ENCODE measurements at places on chromosomes 12 and 14.
A peak's percentile ranks its signal among the peaks of the same experiment; 100 is the strongest.

DNA sequence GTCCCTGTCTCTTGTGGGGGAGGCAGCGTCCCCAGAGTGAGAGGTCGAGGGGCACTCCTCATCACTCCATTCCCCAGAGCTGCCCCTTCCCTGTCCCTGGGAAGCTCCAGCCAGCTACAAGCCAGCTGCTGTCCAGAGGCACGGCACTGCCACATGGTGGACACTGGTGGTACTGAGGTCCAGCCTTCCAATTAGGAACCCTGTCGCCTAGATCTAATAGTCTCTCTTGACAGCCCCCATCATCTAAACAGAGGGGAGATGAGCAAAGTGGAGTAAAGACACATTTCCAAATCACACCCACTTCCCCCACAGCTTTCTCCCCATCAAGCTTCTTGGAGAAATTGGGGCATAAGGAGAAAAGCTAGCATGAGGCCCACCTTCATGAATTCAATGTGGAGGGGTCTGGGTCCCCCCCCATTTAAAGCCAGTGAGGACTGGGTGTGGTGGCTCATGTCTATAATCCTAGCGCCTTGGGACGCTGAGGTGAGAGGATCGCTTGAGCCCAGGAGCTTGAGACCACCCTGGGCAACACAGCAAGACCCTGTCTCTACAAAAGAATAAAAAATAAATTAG, 2.1 kb upstream of the INHBE start:
- peak; percentile 67 for DNase-seq

DNA sequence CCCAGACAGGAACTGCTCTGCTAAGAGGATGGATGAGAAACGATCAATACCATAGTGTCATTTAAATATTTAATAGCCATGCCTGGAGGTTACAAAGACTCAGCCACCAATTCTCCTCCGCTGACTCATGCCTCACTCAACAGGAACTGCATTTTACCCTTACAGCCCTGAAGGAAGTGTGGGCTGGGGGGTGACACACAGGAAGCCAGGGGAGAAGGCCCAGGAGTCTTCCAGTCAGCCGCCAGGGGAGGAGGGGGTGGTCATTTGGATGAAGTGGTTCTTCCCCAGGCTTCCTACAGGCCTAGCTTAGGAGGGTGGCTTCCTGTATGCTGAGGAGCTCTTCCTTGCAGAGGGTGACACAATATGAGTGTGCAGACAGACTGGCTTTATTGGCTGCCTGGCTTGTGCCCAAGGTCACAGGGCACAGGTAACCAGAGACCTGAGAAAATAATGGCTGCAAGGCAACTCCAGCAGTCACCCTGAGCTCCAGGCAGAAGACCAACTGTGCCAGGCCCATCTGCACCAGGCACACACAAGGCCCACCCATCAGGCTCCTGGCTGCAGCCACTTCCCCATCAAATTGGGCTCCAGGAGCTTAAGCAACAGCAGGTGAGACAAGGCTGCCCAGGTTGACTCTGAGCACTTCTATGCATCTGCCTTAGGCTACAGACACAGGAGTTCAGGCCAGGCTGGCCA, 30.6 kb upstream of the RPLP0 start:
- DNase-seq = peak; percentile 68

- no peak for DNase-seq
Observed at GRCh38 chr12:109762673-109763191, 49.1 kb downstream of the FAM222A start.

- peak; percentile 15 for DNase-seq
Observed at GRCh38 chr12:15590180-15590826, 198.9 kb downstream of the EPS8 start.

DNA sequence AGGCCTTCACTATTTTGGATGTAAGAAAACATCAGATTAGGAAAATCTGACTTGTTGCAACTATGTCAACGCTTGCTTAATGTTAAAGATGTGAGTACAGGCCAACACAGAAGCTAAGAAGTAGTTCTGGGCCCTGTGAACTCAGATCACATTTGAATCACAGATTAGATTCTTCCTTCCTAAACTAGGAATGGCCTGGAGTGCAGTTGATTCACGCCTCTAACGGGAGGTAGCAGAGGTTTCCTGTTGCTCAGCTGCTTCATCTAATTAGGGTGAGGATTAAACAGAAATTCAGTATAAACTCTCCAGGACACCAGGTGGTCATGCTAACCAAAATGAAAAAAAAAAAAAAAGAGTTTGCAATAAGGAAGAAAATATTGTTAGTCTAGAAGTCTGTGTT, 314.3 kb downstream of the TRHDE start:
- no peak for DNase-seq

GRCh38 chr14:36508418-36509068, 11.5 kb downstream of the NKX2-1 start:
- DNase-seq = no peak

- no peak for DNase-seq
Observed at GRCh38 chr12:131100031-131100674, 146.4 kb downstream of the ADGRD1 start.

DNA sequence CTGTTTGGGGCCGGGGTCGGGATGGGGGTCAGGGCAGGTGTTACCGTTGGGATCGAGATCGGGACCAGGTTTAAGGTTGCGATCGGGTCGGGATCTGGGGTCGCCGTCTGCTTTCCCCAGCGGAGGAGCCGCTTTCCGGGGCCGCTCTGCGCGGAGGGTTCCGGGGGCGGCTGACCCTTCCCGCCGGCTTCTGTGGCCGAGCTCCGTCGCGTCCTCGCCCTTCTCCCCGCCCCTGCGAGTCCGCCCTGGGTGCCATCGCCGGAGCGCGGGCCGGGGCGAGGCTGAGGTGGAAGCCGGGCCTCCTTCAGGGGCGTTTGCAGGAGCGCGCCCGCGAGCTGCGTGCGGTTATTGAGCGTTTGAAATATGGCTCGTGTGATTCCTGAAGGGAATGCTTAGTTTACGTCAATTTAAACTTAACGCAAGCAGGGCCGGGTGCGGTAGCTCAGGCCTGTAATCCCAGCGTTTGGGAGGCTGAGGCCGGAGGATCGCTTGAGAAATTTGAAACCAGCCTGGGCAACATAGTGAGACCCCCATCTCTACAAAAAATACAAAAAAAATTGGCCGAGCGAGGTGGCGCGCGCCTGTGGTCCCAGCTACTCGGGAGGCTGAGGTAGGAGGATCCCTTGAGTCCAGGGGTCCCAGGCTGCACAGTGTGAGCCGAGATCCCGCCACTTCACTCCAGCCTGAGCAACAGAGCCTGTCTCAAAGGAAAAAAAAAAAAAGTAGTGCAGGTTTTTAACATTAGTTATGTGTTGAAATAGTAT, 620 bp downstream of the PGAM5 start:
- DNase-seq = peak; percentile 20

DNA sequence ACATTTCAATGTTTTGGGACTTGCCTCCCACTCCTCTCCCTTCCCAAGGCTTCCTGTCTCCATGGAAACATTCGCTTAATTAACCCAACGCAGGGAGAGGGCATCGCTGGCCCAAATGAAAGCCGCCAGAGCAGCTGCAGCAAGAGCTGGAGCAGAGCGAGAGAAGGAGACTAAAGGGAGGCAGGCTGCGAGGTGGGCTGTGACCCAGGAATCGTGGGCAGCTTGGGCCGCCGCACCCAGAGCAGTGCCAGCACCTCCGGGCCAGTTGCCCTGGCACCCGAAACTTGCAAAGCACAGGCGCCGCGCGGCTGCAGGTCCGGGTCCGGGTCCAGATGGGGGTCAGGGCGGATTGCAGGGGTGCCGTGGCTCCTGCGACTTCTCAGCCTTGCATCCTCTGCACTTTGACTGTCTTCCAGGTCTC, 43.5 kb upstream of the PTPRQ start:
- no peak for DNase-seq

DNA sequence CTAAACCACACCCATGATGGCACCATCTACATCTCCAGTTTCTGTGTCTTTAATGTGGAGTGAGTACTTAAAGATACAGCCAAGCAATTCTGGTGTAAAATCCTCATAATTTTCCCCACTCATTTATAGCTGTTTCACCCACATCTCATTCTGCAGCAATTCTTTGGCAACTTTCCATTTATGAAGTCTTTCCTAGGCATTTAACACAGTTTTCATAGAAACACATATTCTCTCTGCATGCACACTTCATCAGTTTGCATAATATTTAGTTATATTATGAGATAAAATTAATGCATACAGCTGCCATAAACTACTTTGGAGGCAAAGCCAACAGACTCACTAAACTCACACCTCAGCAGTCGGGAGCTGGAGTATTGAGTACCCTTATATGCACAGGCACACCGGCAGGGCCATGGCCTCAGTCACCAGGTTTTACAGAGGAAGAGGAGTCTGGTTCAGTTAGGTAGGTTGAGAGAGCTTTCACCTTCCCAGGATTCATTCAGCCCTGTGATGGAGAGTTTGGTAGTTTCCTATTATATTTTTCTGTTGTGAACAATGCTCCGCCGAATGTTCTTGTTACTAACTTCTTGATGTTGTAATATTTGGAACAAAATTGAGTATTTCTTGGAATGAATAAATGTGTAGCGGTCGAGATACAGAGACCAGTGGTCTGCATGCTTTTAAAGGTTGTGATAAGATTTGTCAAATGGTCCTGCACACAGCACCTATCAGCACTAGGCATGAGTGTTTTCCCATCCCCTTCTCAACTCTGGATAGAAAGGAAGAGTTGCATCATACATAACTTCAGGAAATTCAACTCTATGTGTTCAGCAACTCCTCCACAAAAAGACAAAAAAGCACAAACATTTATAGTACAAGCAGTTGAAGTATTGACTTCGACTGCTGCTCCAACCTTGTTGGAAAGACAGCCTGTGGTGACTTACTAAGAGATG, 123.5 kb downstream of the TTC8 start:
- no peak for DNase-seq

DNA sequence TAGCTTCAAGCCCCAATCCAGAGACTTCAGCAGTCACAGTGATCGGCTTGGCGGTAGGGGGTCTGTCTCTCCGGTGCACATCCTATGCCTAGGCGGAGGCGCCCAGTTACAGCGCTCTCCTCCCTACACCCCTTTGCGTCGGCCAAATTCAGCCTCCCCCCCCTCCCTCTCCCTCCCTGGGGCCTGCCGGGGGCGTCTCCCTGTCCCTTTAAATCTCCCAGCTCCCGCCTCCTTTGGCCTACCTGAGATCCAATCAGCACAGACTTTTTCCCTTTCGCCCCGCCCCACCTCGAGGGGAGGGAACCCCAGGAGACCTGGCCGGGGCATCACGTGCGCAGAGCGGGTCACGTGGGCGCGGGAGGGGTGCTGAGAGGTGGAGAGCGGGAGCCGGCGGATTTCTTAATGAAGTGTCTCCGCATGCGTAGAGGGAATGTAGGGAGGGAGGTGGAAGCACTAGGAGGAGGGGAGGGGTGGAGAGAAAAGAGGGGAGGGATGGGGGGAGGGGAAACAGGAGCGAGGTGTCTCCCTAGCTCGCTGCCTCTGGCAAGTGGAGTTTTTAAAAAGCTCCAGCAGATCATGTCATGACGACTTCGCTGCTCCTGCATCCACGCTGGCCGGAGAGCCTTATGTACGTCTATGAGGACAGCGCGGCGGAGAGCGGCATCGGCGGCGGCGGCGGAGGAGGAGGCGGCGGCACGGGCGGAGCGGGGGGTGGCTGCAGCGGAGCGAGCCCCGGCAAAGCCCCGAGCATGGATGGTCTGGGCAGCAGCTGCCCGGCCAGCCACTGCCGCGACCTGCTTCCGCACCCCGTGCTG, at the start of gene HOXC13:
Gene HOXC13 (plus strand): TSS at position 506 of the 815 bp plus-strand sequence. CDS start 76 bp downstream, at position 582.
- DNase-seq = peak; percentile 67

DNA sequence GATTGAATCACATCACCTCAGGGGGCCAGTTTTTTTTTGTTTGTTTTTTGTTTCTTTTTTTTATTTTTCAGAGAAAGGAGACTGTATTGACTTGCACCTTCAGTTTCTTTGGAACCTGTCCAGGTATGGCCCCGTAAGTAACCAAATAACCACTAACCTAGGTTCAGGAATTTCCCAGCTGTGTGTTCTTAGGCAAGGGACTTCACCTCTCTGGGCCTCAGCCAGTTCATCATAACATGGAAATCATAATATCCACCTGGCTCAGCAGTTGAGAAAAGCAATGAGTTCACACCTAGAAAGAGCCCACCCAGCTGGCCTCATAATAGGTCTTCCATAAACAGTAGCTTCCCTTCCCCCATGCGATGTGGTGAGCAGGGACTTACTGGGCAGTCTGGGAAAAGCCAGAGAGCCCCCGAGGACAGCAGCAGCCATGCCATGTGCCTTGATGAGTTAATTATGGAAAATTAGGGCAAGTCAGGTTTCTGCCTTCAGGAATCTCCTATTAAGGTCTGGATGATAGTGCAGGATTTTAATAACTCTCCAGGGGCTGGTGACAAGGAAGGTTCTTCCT, 27.4 kb upstream of the WSCD2 start:
- DNase-seq = no peak

- no peak for DNase-seq
Observed at GRCh38 chr12:42539696-42540095, 49.9 kb downstream of the PRICKLE1 start.

- DNase-seq = no peak
Observed at GRCh38 chr12:94265539-94265938, 117.2 kb downstream of the PLXNC1 start.

- DNase-seq = no peak
Observed at GRCh38 chr14:57828713-57829112, 37.2 kb downstream of the SLC35F4 start.

DNA sequence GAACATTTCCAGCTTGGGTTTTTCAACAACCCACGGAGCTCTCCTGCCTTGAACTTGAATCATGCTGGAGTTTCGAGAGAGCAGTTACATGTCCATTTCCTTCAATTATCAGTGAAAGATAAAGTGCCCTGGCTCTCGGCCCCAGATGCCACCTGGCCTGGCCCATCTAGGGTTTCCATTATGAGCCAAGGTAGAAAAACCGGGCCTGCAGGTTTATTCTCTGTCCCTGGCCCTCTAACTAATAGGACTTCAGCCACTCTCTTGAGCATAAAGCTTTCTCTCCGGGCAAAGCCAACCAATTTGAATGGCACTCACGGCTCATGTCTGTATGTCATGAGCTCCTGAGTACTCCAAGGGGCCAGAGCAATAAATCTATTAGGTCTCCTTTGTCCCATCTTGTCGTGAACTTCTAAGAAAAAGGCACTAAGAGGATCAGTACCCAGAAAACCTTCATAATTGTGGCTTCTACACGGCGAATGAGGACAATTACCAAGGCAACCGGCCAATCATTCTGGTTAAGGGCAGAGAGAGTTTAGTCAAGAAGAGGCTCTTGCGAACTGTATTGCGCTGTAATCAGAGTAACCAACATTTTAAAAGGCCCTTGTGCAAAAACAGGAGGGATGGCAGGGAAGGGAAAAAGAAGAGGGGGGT, 392.3 kb downstream of the MED13L start:
- no peak for DNase-seq

DNA sequence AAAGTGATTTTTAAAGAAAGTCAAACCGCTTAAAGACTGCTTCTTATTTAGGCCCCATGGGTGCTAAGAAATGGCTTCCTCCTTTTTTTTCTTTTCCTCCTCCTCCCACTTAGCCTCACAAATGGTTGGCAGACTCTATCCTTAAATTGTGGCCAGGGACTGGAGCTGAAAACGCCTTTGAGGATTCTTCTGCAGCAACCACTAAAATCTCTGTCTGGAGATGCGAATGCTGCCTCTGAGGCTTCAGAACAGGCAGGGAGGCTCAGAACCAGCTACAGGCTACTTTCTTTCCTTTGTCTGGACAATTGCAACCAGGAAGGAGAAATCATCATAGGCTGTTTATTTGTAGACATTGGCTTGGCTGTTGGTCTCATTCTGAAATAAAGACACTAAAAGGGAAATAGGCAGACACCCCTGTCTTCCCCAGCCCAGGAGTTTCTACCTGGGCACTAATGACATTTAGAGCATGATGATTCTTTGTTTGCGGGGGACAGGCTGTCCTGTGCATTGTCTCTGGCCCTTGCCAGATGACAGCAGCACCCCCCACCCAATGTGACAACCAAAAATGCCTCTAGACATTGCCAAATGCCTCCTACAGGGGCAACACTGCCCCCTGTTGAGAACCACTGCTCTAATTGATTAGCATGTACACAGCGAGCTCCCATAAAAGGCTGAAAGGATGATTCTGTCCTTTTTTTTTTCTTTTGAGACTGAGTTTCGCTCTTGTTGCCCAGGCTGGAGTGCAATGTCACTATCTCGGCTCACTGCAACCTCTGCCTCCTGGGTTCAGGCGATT, 50.3 kb downstream of the MAP1LC3B2 start:
- no peak for DNase-seq

All from stimulated activated CD4-positive, alpha-beta T cell treated with anti-CD3 and anti-CD28 coated beads, TNF-alpha, amount 100 ng/mL, for 24 hours (primary cell).